Aorta (tissue), 5 donors: ENCODE measurements at places on chromosomes 2 and 18. TPM values are rescaled to one million over a fixed set of nuclear protein-coding genes. Genes with fewer than 3 reads are reported as not detected.

DNA sequence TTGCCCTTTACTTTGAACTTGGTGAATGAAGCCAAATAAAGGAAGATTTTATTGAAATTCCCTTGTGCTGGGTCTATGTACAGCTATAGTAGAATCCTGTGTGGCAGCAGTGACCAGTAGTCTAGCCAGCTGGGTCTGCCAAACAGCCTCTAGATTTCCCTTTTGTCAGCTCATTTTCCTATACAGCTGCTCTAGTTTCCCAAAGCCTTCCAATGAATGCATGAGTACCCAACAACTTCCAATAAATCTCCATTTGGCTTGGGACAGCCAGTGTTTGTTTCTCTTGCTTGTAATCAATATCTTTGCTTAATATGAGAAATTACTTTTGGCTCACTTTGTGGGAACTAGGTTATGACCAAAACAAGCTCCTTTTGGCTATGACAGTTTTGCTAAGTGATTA lies 43.6 kb downstream of the SCN9A start:
- H3K27ac ChIP-seq = no peak overlapping the region
- no peaks in the 10 kb centered on the region for H3K36me3 ChIP-seq
- no peaks in the 10 kb centered on the region for H3K4me1 ChIP-seq
- no peaks in the 10 kb centered on the region for H3K27me3 ChIP-seq
- no peak for DNase-seq
- no peak overlapping the region for H3K4me3 ChIP-seq

DNA sequence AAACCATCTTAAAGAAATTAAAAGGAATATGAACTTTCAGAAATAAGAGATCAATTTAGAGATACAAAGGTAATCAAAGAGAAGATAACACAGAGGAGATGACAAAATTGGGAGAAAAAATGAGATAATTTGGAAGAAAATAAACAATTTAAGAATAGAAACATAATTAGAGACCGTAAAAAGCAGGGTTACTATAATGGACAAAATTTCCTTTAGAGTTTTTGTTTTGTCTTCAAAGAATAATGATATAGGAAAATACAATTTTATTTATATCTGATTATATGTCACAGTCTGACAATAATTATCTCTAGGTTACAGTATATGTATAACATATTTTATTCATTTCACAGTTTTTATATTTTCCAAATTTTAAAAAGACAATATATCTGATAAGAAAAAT lies 716.4 kb upstream of the ZNF804A start:
- no peak overlapping the region for H3K4me3 ChIP-seq
- no peak for DNase-seq
- H3K36me3 ChIP-seq = no peaks in the 10 kb centered on the region
- H3K27me3 ChIP-seq = no peaks in the 10 kb centered on the region
- H3K27ac ChIP-seq = no peak overlapping the region
- H3K4me1 ChIP-seq = peaks cover 1% of the 10 kb centered on the region

DNA sequence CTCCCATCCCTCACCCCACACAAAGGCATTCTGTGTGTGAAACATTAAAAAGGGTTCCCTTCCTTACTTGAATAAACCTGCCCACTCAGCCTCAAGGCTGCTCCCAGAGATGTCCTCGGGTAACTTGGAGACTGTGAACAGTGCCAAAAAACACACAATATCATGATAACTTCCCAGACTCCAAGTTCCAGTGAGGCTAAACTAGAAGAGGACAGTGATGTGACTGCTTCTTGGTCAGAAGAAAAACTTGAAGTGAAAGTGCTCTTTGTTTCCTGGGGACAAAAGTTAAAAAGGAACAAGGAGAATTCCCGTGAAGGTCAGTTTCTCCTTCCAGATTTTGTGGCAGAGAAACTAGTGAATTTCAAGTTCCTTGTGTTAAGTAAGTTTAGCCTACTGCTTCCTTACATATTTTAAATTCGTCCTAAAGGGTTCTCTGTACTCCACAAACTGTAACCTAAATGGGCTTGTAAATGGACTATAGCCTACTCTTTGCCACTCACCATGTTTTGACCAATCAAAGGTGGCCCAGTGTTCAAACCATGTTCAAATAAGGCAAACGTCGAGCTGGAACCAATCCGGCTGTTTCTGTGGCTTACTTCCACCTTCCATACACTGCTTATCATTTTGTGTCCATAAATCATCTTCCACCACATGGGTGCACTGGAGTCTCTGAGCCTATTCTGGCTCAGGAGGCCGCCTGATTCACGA lies 20.4 kb downstream of the TPRKB start:
- peak overlapping the region; percentile 67 for H3K27ac ChIP-seq
- peak; percentile 67 for DNase-seq
- H3K27me3 ChIP-seq = no peaks in the 10 kb centered on the region
- peak overlapping the region; percentile 34 for H3K4me3 ChIP-seq
- H3K4me1 ChIP-seq = no peaks in the 10 kb centered on the region

Gene ZNF385B
- polyA plus RNA-seq = 4.0 TPM

- H3K4me1 ChIP-seq = peaks cover 2% of the 10 kb centered on the region
- no peak for DNase-seq
- H3K27me3 ChIP-seq = no peaks in the 10 kb centered on the region
- no peak overlapping the region for H3K27ac ChIP-seq
- no peaks in the 10 kb centered on the region for H3K36me3 ChIP-seq
Observed at GRCh38 chr2:30491225-30491624, 44.2 kb downstream of the LCLAT1 start.

GRCh38 chr2:239166201-239166834 lies 234.5 kb downstream of the HDAC4 start:
- DNase-seq = peak; percentile 21
- no peaks in the 10 kb centered on the region for H3K4me1 ChIP-seq
- no peak overlapping the region for H3K4me3 ChIP-seq
- H3K27ac ChIP-seq = no peak overlapping the region
- peaks cover 1% of the 10 kb centered on the region for H3K36me3 ChIP-seq

DNA sequence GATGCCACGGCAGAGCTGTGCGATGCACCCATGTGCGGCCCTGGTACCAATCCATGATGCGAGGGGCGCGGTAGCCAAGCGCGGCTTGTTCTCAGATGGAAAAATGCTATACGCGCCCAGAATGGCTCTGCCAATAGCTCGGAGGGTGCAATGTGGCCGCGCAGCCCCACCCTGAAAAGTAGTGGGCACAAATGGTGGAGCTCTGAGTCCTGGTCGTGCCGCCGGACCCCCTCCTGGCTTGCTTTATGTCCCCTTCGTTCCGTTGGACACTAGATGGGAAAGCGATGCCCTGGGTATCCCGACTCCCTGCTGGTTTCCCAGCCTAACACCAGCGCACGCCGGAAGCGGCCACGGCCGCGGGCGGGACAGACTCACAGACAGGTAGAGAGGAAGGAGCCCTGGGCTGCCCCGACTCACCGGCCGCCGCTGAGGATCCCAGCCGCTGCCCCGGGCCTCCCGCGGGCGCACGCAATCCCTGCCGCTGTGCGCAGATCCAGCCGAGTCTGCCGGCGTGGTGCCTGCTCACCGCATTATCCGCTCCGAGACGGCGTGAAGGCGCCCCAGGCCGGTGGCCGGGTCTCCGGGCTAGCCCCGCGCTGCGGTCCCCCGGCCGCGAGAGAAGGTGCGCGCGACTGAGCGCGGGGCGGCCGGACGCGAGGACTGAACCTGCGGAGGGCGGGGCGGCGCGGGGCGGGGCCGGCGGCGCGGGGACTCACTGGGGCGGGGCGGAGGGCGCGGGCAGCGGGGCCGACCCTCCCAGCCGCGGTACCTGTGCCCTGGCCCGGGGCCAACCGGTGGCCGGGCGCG lies at the start of gene CDC42EP3:
Gene CDC42EP3, minus strand, starts transcription at position 634 of the 807 bp plus-strand sequence. CDS start 25,055 bp downstream, outside the sequence.
- no peaks in the 10 kb centered on the region for H3K36me3 ChIP-seq
- peaks cover 4% of the 10 kb centered on the region for H3K4me1 ChIP-seq
- peak; percentile 92 for DNase-seq
- H3K27me3 ChIP-seq = no peaks in the 10 kb centered on the region

GRCh38 chr2:8265476-8266226 lies 416.2 kb upstream of the ID2 start:
- DNase-seq = no peak
- H3K27me3 ChIP-seq = no peaks in the 10 kb centered on the region
- no peaks in the 10 kb centered on the region for H3K36me3 ChIP-seq
- H3K27ac ChIP-seq = no peak overlapping the region

GRCh38 chr2:133414486-133415209 lies 153.6 kb downstream of the NCKAP5 start:
- H3K27me3 ChIP-seq = no peaks in the 10 kb centered on the region
- H3K27ac ChIP-seq = no peak overlapping the region
- no peaks in the 10 kb centered on the region for H3K36me3 ChIP-seq
- no peak for DNase-seq

DNA sequence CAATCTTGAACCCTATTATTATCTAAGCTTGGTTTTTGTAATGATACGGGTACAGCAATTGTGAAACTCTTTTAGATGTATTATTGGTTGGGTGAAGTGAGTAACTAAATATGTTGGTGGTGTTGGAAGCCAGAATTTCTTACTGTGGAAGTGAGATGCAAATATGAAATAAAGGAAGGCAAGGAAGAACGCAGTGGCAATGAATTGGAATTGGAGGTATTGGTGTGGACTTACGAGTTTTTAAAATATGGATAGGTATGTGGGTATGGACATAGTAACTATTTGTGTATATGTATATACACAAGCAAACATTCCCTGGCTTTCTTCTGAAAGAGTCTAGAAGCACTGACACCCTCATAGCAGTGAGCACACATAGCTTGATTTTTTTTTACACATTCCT lies 105.8 kb downstream of the RAB3GAP1 start:
- no peak for DNase-seq
- no peaks in the 10 kb centered on the region for H3K4me1 ChIP-seq
- no peaks in the 10 kb centered on the region for H3K27me3 ChIP-seq
- no peak overlapping the region for H3K4me3 ChIP-seq
- H3K27ac ChIP-seq = no peak overlapping the region

DNA sequence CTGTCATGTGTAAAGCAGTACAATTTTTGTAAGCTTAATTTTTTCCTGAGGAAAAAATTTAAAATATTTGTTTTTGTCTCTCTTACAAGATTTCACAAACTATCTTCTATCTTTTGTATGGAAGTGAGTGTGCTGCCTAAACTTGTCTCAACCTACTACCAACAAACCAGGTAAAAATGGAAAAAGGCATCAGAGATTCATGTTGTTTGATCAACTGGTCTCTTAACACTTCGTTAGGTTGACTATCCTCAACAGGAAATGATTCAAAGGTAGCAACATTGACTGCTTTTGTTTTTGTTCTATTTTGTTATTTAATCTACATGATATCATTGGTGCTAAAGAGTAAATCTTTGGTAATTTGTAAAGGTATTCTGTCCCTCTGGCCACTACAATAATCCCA lies 47.7 kb upstream of the RND3 start:
- H3K4me3 ChIP-seq = no peak overlapping the region
- H3K36me3 ChIP-seq = no peaks in the 10 kb centered on the region
- H3K4me1 ChIP-seq = no peaks in the 10 kb centered on the region
- no peaks in the 10 kb centered on the region for H3K27me3 ChIP-seq
- DNase-seq = no peak

Gene OTOF
- not detected for polyA plus RNA-seq

DNA sequence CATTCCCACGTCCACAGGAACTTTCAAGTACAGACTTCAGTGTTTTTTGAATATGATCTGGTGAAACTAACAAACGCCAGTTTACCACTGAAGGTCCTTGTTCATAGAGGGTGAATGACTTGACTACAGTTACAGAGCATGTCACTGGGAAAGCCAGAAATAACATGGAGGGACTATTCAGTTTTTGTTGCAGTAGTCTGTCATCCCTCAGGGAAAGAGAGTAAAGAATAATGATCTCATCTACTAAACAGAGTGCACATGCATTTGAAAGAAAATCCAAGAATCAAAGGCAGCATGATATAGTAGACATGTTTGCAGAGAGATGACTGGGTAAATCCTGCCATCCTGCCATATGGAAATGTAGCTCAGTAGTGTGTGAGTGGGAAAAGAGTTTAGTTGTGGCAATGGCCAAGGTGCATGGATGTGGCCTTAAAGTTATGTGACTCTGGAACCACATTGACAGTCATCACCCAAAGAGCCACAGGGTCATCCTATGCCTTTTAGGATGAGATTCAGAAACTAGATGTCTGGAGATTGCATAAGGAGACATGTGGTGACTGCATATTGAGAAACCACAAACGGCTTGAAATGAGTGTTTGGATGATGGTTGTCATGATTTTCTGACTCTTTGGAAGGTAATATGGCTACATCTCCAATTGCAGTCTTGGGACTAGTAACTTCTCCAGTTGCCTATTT lies 125.3 kb upstream of the ZEB2 start:
- H3K27ac ChIP-seq = no peak overlapping the region
- no peak overlapping the region for H3K4me3 ChIP-seq
- DNase-seq = no peak
- no peaks in the 10 kb centered on the region for H3K4me1 ChIP-seq

DNA sequence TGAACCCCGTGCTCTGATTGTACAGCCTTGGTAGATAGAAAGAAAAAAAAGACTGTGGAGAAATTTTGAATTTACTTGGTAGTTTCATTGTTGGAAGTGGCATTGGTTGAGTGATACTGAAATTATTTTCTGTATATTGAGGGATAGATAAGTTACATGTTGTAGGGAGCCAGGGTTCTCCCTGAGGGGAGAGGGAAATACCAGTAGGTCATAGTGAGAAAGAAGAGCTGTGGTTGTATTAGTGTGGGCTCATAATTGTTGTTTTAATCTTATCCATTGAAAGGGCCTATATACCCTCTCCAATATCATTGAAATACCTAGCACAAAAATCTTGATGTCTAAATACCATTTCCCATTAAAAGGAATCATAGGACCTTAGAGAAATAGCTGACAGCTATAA lies 16.9 kb upstream of the RAB31 start:
- DNase-seq = no peak
- no peaks in the 10 kb centered on the region for H3K36me3 ChIP-seq
- no peak overlapping the region for H3K27ac ChIP-seq
- no peak overlapping the region for H3K4me3 ChIP-seq
- no peaks in the 10 kb centered on the region for H3K4me1 ChIP-seq
- H3K27me3 ChIP-seq = no peaks in the 10 kb centered on the region

DNA sequence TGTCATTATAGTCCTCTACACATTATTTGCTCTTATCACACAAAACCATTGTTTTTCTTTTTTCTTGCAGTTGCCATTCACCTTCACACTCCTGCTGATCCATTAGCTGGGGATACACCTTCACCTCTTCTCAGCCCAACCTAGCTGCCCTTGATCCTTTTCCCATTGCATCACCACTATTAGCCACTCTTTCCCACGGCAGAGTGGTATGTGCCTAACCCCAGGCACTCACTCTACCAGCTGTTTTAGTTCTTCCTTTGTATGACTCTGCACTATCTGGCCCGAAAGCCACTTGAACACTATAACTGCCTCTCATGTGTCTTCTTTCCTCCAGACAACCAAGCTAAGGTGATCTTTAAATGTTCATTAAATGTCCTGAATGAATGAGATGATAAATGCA lies 145.4 kb upstream of the PIK3C3 start:
- H3K4me3 ChIP-seq = no peak overlapping the region
- H3K4me1 ChIP-seq = no peaks in the 10 kb centered on the region
- no peak for DNase-seq
- H3K27ac ChIP-seq = no peak overlapping the region
- no peaks in the 10 kb centered on the region for H3K36me3 ChIP-seq

GRCh38 chr2:149537092-149537726 lies 50.4 kb downstream of the MMADHC start:
- DNase-seq = no peak
- no peaks in the 10 kb centered on the region for H3K27me3 ChIP-seq
- no peaks in the 10 kb centered on the region for H3K36me3 ChIP-seq
- H3K4me3 ChIP-seq = no peak overlapping the region

GRCh38 chr2:193228276-193228675 lies 1033.5 kb upstream of the TMEFF2 start:
- H3K27me3 ChIP-seq = no peaks in the 10 kb centered on the region
- no peak for DNase-seq
- no peaks in the 10 kb centered on the region for H3K4me1 ChIP-seq
- no peaks in the 10 kb centered on the region for H3K36me3 ChIP-seq
- no peak overlapping the region for H3K4me3 ChIP-seq
- H3K27ac ChIP-seq = no peak overlapping the region

GRCh38 chr2:231764760-231765159 lies 16.3 kb downstream of the PDE6D start:
- H3K36me3 ChIP-seq = no peaks in the 10 kb centered on the region
- H3K27ac ChIP-seq = no peak overlapping the region
- H3K4me3 ChIP-seq = no peak overlapping the region
- no peaks in the 10 kb centered on the region for H3K4me1 ChIP-seq
- no peak for DNase-seq
